Vagina (tissue), 2 donors: ENCODE measurements at places on chromosomes 7 and 10. TPM values are rescaled to one million over a fixed set of nuclear protein-coding genes. Genes with fewer than 3 reads are reported as not detected.

GIMAP7 gene
- total RNA-seq = 16.0 TPM

GPER1 gene
- 8.3 TPM for total RNA-seq

FAM241B gene
- total RNA-seq = 0.98 TPM

NOS3 gene
- total RNA-seq = 22.8 TPM

RADIL gene
- 16.5 TPM for total RNA-seq

ZNF398 gene
- 21.4 TPM for total RNA-seq

CPED1 gene
- 27.3 TPM for total RNA-seq

LAMB1 gene
- 152 TPM for total RNA-seq

RSPH10B gene
- total RNA-seq = not detected

CYP2C19 gene
- 6.1 TPM for total RNA-seq

PTF1A gene
- total RNA-seq = not detected

IGFBP3 gene
- 197 TPM for total RNA-seq

TMEM270 gene
- total RNA-seq = not detected

CADPS2 gene
- total RNA-seq = 25.5 TPM

OPN4 gene
- not detected for total RNA-seq

STK31 gene
- total RNA-seq = 2.2 TPM

LIPM gene
- not detected for total RNA-seq

GRM3 gene
- total RNA-seq = not detected

ST8SIA6 gene
- total RNA-seq = 1.2 TPM

CALCR gene
- not detected for total RNA-seq

NPFFR1 gene
- total RNA-seq = not detected

SPACDR gene
- total RNA-seq = not detected

ZNF804B gene
- total RNA-seq = not detected

GPRIN2 gene
- total RNA-seq = 5.6 TPM

HTR5A gene
- not detected for total RNA-seq

METTL27 gene
- total RNA-seq = not detected

ASB10 gene
- total RNA-seq = not detected

MMP21 gene
- not detected for total RNA-seq

GBF1 gene
- total RNA-seq = 48.9 TPM

NAT16 gene
- not detected for total RNA-seq

LEP gene
- total RNA-seq = 7.4 TPM

DENND2A gene
- total RNA-seq = 17.4 TPM

CALML5 gene
- 102 TPM for total RNA-seq

OR2A7 gene
- total RNA-seq = 7.4 TPM

MMD2 gene
- total RNA-seq = not detected

SPDYE2B gene
- total RNA-seq = not detected

EPHB4 gene
- total RNA-seq = 72.4 TPM

CHST3 gene
- total RNA-seq = 26.0 TPM

GSTO2 gene
- total RNA-seq = 13.8 TPM

KIFBP gene
- total RNA-seq = 25.8 TPM

FKBP9 gene
- 113 TPM for total RNA-seq

PNLIPRP3 gene
- 2.2 TPM for total RNA-seq

TFR2 gene
- total RNA-seq = 0.25 TPM

HKDC1 gene
- 2.5 TPM for total RNA-seq

TET1 gene
- total RNA-seq = 3.2 TPM

TMEM184A gene
- 129 TPM for total RNA-seq

PLOD3 gene
- total RNA-seq = 41.5 TPM

ZNF425 gene
- 2.9 TPM for total RNA-seq

TNS3 gene
- total RNA-seq = 36.8 TPM

GTF2IRD2 gene
- 14.0 TPM for total RNA-seq

CCDC172 gene
- not detected for total RNA-seq
